ENCODE measurements at places on chromosomes 3 and 15. TPM values are rescaled to one million over a fixed set of nuclear protein-coding genes. Genes with fewer than 3 reads are reported as not detected.

GRCh38 chr3:57731311-57731710 lies 24.8 kb upstream of the SLMAP start:
- DNase-seq = no peak

- DNase-seq = no peak
Measured at GRCh38 chr15:77287385-77287784, 132.5 kb downstream of the PEAK1 start.

GRCh38 chr3:48407542-48408099 lies 22.3 kb downstream of the PLXNB1 start:
- no peak for DNase-seq

SOX14 gene
- not detected for polyA plus RNA-seq

ST3GAL6 gene
- 15.2 TPM for polyA plus RNA-seq

DNA sequence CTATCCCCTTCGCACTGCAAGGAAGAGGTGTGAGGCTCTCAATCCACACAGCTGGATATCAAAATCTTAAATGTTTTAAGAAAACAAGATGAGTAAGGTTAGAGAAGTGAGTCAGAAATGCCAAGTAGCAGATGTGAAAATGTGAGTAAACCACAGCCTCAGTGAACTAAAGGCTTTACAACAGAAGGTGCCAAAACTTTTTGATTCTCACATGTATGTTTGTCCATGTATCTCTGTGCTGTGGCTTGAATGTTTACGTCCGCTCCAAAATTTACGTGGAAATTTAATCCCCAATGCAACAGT lies 126.8 kb upstream of the PFN2 start:
- no peak for DNase-seq

Measured in adrenal gland (tissue), 19 donors.